ENCODE measurements at places on chromosomes 6 and 20.
A peak's percentile ranks its signal among the peaks of the same experiment; 100 is the strongest.

DNA sequence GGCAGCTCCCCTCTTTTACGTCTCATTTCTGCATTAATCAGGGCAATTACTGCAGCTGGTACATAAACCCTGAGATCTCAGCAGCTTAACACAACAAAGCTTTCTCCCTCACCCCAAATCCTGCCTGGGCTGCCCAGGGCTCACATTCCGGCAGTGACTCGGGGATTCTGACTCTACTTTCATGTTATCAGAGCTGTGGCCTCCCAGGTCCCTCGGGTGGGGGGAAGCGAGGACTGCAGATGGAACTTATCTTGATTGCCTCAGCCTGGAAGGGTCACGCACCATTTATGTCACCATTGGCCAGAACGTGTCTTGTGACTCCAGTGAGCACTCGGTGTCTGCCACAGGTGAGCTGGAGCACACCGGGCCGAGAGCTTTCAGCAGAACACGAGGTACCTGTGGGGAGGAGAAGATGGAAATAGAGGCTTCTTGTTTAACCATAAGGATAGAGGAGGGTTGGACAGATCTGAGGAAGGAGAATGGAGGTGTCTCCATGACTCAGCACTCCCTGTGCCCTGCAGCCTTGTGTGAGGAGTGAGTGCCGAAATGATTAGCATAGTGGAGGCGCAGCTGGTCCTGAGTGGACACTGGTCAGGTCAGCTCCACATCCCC, 88.5 kb upstream of the EXOC2 start:
- DNase-seq = no peak

- no peak for DNase-seq
These were observed 34.5 kb downstream of the TPBG start for GRCh38 chr6:82397962-82398692.

DNA sequence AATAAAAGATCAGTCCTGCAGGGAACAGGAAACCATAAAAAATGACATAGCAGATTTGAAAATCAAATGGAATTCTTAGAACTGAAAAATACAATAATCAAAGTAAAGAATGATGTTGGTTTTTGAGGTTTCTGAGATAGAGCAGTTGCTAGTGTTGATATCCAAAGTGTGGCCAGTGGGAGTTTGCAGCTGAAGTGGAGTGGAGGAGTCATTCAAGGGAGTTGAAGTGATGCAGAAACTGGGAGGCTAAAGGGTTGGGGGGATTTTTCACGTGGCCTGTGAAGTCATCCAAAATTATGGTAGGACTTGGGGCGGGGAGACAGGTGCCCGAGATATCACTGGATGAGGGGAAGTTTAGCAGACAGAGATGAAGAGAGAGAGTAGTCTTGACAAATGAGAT, 123.6 kb downstream of the CDC5L start:
- DNase-seq = no peak

GRCh38 chr6:32415521-32416019, 8.6 kb upstream of the BTNL2 start:
- peak; percentile 43 for DNase-seq

DNA sequence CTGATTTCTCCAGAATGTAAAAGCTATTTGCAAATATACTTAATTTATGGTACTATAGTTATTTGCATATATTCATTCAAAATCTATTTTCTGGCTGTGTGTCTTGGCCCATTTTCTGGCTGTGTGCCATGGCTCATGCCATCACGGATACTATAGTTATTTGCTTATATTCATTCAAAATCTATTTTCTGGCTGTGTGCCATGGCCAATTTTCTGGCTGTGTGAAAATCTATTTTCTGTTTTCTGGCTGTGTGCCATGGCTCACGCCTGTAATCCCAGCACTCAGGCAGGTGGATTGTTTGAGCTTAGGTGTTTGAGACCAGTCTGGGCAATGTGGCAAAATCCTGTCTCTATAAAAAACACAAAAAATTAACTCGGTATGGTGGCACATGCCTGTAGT, 28.9 kb upstream of the RIPK1 start:
- DNase-seq = no peak
